ENCODE measurements at places on chromosomes 7 and 10.

DNA sequence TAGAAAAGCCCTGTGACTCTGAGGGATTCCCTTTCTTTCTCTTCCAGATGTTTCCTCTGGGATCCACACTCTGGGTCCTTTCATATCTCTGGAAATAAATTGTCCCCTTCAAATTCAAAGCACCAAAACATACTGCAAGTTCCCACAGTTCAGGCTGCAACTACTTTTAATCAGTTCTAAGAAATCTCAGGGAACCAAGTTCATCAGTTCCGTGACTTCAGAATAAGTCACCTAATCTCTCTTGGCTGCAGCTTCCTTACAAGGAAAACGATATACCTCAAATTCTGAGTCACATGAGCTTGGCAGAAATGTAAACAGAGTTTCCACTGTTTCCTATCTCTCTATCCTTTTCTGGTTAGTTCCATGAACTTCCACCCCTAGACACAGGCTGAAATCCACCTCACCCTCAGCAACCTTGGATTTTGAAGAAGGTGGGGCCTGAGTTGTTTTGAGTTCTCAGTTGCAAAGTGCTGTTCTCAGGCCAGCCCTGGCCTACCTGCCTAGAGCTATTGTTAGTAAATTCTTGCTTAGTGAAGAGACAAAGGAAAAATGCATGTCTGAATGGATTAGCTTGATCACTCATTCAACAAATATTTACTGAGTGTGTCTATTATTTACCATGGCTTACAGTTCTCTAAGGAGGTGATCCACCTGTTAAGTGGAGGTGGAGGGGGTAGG lies 59.3 kb upstream of the IL6 start:
- DNase-seq, result no peak

DNA sequence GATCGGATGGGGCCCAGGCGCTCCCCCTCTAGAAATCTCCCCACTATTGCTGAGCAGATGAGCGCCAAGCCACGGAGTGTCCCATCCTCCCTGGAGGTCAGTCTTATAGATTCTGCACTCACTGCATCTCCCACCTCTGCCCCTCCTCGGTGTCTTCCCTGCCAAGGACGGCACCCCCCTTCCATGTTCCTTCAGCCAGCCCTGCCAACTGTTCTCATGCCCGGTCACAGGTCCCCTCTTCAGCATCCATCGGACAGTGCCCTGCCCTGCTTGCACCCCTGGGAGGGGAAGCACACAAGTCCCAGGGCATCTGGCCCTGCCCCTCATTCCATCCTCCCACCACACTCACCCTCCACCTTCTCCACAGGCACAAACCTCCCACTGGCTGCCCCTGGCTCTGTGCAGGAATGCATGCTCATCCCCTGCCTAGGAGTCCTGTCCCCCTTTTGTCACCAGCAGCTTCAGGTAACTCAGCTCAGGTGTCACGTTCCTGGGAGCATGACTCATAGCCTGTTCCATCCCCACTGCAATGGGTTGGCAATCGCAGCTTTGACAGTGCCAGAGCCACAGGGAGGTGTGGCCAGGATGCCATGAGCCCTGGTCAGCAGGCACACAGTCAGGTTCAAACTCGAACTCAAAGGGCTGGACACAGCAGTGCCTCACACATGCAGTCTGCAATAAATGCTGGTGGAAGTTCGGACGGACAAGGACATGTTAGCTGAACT lies 234.7 kb upstream of the TCERG1L start:
- no peak for DNase-seq

DNA sequence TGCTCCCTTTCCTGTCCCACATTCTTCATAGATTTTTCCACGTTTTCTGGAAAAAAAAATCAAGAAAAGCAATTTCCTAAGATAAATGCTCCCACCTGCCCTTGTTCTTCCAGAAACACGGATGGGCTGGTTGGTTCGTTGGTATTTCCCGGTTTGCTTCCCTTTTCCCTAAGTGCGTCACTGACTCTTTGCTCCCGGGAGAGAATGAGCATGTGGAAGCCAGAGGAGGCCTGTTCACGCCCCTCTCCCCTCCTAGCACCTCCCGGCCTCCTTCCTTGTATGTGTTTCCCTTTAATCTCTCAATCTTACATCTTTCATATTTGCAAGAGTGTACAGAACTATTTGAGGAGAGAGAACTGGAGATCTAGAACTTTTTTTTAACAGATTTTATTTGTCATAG lies 442.0 kb downstream of the GFRA1 start:
- DNase-seq, result no peak

- no peak for DNase-seq
Observed at GRCh38 chr10:30227481-30227880, 121.6 kb downstream of the MTPAP start.

DNA sequence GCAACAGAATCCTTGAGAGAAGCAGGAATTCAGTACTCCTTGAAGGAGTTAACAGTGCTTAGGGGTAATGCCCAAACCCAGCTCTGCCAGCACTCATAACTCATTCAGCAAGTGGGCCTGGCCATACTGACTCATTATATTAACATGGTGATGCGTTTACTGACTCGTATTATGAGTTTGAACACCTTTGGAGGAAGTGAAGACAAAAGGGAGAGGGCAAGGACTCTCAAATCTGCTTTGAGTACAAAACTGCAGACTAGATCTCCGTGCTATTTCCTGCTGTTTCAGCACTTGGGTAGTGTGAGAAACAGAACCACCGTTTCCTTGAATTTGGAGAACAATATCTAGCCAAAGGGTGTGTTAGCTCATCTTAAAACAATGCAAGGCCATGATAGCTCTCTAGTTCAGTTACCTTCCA lies 30.8 kb downstream of the SLC16A9 start:
- no peak for DNase-seq

DNA sequence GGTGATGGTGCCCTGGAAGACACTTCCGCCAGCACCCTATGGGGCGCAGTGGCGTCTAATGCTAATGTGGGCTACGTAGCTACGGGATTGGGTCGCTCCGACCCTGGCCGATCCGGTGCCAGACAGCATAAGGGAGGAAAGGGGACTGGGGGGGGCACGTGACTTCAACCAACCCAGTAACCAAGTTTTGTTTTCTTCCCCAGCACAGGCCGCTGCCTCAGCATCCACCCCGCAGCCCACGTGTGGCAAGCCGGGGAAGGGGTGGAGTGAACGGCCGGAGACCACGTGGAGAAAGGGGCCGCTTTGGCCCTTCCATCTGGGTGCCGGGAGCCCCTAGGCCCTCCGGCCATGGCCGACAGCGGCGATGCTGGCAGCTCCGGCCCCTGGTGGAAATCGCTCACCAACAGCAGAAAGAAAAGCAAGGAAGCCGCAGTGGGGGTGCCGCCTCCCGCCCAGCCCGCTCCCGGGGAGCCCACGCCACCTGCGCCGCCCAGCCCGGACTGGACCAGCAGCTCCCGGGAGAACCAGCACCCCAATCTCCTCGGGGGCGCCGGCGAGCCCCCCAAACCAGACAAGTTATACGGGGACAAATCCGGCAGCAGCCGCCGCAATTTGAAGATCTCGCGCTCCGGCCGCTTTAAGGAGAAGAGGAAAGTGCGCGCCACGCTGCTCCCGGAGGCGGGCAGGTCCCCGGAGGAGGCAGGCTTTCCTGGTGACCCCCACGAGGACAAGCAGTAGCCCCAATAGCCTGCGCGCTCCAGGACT lies 2.5 kb downstream of the PRR15 start:
- no peak for DNase-seq

GRCh38 chr10:323651-324293 lies 188.5 kb downstream of the ZMYND11 start:
- DNase-seq, result peak; percentile 76

- no peak for DNase-seq
Observed at GRCh38 chr10:92567952-92568600, 5.8 kb downstream of the IDE start.

GRCh38 chr7:100585511-100586265 lies at the start of gene LRCH4:
Gene LRCH4, minus strand, starts transcription at chr7:100586129. Its CDS starts 29 bp downstream, at chr7:100586100.
- peak; percentile 54 for DNase-seq

- DNase-seq, result no peak
Observed at GRCh38 chr7:70271617-70272081, 673.4 kb downstream of the AUTS2 start.

DNA sequence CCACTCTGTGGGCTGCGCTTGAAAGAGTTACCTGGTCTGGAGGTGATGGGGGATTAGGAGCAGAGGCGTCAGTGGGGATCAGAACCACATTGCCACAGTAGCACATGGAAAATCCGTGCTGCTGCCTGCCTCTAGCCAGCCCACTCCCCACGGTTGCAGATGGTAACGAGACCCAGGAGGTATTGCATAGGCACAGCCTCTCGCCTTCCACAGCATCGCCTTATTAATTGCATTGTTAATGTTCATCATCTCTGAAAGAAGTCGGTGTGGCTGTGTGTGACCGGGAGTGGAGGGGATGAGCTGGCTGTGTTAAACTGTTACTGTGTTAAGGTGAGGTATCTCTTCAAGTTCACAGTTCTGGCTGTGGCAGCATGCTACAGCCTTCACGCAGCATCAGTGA lies 35.2 kb upstream of the LRRC4 start:
- DNase-seq, result no peak

- no peak for DNase-seq
Observed at GRCh38 chr7:33841705-33842129, 63.6 kb upstream of the BMPER start.

DNA sequence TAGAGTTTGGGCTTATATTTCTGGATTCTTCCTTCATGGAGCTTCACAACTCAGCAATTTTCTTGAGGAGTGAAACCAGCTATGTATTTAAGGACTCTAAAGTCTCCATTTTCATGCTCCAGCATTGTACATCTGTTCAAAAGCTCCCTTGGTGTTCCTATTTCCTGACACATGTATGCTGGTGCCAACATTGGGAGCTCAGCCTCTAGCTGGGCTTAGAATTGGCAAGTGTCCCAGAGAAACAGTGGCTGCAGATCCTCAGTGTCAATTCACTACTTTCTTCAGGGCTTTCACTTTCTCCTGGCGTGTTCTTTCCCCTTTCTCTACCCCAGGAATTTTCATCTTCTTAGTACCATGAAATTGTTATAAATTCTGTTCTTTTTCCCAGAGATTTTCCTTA lies 103.1 kb downstream of the ZNF467 start:
- DNase-seq, result no peak

DNA sequence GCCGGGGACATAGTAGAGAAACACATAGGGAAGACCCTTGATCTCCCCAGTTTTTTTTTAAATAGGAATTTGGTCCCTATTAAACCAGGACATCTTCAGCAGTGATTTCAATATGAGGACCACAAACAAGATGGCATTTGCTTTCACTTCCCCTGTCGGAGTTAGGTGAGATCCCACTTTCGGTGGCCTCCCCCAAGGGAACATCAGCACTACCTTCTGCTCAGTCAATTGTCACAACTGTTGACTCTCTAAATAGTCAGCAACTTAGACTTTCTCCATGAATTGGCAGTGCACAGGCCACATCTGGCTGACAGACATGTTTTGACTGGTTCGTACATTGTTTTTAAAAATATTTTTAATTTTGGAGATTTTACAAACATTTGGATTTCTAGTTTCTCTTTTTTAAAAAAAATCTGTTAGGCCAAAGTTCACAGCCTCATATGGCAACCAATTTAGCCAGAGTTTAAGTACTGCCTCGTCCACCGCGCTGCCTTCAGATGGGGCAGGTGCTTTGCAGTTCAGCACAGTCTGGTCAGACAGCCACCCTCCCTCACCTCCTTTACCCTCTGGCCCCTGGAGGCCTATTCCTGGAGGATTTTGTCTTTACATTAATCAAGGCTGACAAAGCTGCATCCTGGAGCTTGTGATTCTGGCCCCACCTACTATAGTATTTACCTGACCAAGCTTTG lies 139.2 kb upstream of the PRR15 start:
- DNase-seq, result no peak

All from GOT3 (cell line).